NCI-H2107 (cell line): ENCODE measurements at places on chromosomes 12 and 14.

GRCh38 chr12:103975368-103975767, 9.7 kb downstream of the TDG start:
- DNase-seq = no peak

GRCh38 chr14:70735043-70735442, 74.3 kb downstream of the MAP3K9 start:
- DNase-seq = peak; percentile 47

GRCh38 chr14:57352396-57353170, 37.8 kb upstream of the NAA30 start:
- DNase-seq = no peak

GRCh38 chr12:93950311-93950710, 198.1 kb upstream of the PLXNC1 start:
- DNase-seq = no peak
